ENCODE measurements at places on chromosomes 3 and 15.

DNA sequence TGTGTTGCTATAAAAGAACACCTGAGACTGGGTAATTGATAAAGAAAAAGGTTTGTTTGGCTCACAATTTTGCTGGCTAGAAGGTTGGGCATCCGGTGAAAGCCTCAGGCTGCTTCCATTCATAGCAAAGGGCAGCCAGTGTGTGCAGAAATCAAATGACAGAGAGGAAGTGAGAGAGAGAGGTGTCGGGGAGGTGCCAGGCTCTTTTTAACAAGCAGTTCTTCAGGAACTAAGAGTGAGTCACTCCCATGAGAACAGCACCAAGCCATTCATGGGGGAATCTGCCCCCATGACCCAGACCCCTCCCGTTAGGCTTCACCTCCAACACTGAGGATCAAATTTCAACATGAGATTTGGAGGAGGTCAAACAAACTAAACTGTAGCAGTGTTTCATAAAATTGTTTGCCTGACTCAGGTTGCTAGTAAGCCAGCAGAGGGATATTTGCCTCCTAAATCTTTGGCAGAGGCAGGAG lies 4.5 kb upstream of the PARP15 start:
- no peak for DNase-seq

DNA sequence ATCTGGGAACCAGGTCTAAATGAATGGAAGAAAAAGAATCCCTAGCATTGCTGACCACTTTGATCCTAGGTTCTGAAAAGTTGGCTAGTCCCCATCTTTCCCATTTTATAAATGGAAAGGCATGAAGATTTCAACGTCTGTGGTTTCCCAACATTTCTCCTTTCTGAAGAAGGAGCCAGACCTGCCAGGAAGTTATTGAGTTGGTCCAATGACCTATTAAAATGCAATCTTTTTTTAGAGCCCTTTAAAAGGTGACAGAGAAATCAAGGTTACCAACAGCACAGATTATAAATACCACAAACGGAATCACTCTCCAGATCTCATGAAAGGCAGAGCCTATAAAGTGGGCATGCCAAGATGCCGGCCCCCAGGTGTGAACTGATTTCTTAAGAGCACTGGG lies 505.6 kb upstream of the THBS1 start:
- no peak for DNase-seq

DNA sequence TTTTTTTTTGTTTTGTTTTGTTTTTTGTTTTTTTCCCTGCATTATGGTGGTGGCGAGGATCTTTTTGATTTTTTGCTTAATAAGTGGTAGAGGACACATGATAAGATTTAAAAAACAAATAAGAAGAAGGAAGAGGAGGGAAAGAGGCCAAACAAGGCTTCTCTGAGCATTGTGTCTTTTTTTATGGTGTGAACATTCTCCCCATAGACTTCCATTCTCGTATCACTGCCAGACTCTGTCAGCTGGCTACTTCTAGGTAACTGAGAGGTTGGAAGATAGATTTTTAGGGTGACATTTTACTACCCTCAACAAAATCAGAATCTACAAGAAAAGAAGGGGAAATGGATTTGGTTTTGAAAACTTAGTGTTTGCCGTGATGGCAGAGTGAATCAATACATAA lies 3.8 kb downstream of the NLGN1 start:
- DNase-seq: no peak

DNA sequence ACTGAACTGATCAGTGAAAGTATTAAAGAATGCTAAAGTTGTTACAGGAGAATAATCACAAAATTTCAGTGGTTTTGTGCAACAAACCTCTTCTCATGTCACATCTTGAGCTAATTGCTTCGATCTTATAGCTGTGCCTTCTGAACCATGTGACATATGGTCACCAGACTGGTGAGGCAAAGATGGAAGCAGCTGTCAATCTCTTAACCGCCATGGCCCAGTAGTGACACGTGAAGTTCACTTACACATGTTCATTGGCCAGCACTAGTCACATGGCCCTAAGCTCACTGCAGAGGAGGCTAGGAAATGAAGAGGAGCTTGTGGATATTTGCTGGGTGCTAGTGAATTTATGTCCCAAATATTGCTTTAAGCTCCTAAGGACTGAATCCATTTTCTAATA lies 32.5 kb downstream of the BOC start:
- DNase-seq: no peak

DNA sequence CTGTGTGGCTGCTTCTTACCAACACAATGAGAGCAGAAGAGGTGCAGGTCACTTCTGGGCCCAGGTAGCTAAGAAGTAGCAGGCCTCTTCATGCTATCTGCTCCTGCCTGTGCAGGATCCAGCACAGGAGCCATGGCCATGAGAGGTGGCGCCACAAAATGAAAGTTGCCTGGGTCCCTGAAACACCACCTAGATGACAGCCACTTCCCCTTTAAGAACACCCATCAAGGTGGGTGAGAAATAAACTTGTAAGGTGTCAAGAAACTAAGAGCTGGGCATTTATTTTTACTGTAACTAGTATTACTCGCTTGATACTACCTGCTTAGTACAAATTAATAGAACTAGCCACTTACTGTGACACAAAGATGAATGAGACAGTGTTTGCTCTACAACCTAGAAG lies 484.6 kb upstream of the TBL1XR1 start:
- DNase-seq: no peak

DNA sequence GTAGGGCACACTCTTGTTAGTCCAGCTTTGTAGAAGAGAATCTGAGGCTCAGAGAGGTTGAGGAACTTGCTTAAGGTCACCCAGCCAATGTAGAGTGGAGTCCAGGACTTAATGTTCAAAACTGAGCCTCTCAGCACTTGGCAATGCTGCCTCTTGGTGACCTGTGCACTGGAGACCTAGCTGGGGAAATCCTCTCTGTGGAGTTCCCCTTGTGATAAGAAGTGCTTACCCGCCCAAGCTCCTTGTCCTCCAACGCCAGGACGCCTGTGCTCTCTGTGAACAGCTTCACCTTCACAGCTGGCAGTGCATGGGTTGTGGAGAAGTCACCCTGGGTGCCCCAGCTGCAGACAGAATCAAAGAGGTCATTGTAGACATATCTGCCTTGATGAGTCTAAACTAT lies 219.1 kb upstream of the FEZF2 start:
- no peak for DNase-seq

DNA sequence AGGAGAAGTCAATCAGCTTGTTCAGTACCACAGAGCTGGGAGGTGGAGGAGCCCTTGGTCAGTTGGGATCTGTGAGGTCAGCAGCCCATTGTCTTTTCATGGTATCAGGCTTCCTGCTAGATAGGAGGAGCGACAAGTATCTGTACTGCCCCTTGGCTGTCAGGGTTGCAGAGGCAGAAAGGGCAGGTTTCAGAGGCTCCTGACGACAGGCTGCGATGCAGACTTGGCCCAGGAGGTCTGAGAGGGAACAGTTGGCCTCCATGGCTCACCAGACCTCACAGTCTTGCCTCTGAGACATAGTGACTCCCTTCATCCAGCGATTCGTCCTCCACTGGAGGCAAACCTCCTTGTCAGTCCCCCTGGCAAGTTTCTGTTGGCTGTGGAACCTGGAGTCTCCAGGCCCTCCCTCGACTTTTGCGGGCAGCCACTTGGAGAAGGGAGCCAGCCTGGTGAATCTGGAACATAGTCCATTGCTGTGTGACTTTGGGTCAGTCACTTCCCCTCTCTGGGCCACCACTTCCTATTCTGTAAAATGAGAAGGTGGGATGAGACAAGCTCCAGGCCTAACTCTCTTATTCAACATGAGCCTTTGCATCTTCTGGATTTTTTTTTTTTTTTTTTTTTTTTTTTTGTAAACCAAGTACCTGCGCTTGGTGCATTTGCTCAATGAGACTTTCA lies 177.9 kb upstream of the TLE3 start:
- DNase-seq: no peak

GRCh38 chr15:52161406-52161966 lies 29.7 kb downstream of the GNB5 start:
- DNase-seq: no peak

DNA sequence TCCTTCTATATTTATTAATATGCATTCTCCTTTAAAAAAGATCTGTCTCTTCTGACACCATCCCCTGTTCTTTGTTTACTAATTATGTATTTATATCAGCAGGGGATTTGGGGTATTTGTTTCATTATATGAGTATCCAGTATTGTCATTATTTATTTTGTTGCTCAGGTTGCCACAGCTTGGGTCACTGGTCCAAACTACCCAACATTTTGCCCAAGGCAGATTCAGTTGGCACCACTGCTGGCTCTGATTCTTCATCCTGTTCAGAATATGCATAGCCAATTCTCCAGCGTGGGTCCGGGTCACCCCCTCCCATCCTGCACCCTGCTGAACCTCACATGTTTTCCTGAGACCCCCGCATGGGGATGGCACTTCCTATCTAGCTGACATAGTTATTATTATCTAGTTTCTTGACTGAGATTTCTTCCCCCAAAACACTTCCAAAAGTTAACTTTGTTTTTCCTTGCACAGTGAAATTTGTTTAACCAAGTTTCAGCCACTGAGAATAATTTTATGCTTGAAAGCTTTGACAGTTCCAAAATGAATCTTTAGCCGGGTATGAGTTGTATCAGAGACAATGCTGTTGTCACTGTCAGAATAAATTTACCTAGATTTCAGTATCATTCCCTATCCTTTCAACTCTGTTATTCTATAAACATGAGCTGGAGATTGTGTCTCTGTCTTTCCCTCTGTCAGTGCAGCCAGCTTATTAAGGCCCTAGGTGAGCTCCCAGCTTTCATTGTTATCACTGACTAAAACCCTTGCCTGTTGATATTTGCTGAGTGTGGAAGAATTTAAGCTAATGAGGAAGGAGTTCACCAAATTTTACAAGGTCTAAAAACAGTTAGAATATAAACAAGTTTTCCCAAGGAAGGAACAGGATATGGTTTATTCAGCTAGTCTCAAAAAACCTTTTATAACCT lies 70.3 kb downstream of the TGFBR2 start:
- no peak for DNase-seq

GRCh38 chr3:161333696-161334095 lies 37.6 kb downstream of the SPTSSB start:
- DNase-seq: no peak

DNA sequence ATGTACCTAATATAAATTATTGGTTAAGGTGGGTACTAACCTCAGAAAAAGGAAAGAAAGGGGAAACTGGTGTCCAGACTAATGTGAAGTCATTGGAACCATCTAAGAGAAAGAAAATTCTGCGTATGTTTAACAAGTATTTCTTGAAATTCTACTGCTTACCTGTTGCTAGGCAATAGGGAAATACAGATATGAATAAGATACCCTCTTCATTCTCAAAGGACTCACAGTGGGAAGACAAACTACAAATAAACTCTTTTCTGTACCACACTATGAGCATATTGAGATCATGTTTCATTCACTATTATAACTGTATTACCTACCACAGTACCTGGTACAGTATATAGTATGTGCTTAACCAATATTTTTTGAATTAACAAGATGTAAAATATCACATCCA lies 140.5 kb upstream of the MLF1 start:
- no peak for DNase-seq

- DNase-seq: no peak
These were observed 5.7 kb downstream of the NCEH1 start for GRCh38 chr3:172705170-172705569.

DNA sequence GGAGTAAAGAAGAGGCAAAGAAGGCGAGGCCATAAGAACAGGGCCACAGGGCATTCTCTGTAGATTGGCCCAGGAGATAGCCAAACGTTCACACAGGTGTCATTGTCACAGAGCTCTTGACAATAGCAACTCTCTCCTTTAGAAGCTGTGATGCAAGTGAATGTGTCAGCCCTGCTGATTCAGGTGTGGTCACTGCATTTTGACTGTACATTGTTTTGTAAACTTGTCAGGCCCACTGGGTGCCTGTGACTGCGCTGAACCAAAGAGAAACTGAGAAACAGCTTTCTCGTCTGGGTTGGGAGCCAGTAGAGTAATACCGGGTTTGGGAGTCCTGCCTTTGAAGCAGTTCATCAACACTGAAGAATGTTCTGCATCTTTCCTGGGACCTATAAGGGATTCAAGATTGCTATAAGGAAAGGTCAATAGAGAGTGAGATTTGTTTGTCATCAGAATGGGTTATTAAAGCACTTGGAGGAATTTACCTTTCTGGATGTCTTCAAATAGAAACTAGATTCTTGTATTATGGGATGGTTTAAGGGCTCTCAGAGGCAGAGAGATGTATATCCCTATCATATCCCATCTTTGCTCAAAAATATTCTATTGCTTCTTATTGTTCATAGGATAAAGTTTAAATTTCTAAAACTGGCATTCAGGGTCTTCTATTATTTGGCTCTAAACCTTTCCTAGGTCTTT lies 45.4 kb downstream of the TMEM45A start:
- DNase-seq: no peak

DNA sequence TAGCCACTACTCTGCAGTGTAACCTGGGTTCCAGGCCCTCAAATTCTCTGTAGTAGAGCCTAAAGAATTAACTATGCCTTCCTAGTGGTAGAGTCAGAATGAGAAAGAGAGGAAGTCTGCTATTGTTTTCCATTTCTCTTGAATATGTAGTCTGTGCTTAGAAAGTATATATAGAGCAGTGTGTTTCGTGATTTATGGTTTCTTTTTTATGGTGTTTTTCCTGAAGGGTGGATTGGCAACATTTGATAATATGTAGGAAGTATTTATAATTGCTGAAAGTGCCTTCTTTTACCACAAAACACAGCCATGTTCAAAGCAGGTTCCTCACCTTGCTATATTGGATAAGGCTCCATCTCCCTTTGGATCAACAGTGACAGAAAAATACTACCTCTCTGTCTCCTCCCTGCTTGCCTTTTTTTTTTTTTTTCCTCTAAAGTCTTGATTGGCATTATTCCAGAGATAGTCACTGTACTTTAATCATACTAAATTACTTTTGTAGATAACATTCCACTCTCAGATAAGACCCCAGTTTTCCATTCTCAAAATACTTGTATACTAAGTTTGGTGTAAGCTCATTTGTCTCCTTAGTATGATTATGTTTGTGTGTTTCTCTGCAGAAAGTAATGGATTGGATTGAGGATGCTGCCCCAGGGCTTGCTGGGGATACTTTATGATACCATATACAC lies 47.8 kb downstream of the IQGAP1 start:
- DNase-seq: no peak

GRCh38 chr15:69415381-69415780 lies 1.2 kb downstream of the KIF23 start:
- no peak for DNase-seq

- DNase-seq: no peak
These were observed 398.9 kb upstream of the THBS1 start for GRCh38 chr15:39181940-39182339.

- no peak for DNase-seq
These were observed 101.8 kb downstream of the LRRK1 start for GRCh38 chr15:101020945-101021344.

DNA sequence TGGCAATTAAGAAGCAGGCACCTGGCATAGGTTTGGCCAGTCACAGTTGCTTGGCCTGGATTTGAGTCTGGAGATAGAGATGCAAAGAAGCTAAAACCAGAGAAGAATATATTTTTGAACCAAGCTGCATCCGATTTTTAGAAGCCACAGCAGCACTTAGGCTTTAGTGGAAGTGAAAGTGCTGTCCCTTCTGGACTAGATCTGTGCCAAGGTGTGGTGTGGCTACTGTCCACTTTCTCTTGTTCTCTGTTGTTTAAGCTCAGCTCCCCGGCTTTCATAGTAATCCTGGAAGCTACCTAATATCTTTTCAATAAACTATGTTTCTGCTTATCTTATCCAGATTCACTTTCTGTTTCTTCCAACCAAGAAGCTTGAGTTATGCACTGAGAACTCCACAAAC lies 183.4 kb upstream of the THRB start:
- DNase-seq: no peak

Measured in cortex of kidney (tissue), 1 donor.